NB4 (cell line): ENCODE measurements at places on chromosomes 11 and 22.

DNA sequence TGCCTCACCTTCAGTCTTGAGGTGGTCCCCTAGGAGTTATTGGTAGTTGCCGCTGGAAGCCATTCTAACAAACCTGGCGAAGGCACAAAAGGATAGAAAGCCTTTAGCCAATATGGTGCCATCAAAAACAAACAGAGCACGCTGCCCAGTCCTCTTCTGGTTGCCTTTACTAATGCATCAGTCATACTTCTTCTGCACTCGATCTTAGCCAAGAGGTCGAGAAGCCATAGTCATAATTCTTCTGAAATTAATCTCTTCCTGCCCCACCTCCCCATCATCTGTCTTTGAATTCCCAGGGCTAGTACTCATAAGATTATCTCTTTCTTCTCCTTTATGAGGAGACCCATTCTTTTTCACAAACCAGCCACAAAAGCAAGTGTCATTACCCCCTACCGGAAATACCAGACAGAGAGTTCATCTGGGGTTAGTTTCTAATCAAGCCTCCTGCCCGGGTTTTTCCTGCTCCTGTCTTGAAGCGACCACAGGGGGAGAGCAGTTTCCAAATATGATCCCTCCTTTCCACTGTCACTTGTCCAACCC is 21.4 kb upstream of the EHF start:
- DNase-seq: no peak

DNA sequence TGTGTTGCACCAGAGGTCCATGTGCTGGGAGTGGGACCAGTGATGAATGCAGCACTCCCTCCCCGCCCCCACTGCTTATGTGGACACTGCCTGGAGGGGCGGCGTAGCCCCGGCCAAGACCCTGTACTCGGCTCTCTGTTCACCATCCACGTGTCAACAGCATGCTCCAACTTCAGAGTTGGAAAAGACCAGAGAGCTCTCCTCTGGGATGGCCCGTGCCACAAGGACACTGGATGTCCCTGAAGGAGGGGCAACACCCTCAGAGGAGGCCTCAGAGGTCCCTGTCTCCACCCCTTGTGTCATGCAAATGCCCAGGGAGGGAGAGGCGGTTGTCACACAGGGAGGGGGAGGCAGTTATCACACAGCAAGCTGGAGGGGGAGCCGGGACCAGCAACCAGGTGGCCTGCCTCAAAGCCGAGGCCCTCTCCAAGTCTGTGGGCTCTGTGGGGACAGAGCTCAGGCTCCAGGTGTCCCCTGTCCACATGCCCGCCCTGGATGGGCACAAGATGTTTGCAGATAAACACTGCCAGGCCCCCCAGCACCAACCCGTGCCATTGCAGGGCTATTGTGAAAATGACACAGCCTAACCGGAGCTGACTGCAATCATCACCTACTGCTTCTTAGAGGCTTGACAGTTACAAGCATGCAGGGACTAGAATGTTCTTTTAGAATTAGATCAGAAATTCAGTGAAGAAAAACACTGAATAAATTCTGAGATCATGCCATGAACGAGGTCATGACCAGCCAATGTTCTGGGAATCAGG is 121.1 kb downstream of the PHF21B start:
- DNase-seq: no peak

GRCh38 chr11:2815762-2816496 is 69.6 kb downstream of the CDKN1C start:
- no peak for DNase-seq

- DNase-seq: peak; percentile 9
Observed at GRCh38 chr11:22169833-22170232, 23.1 kb upstream of the ANO5 start.

GRCh38 chr11:83709434-83709833 is 423.3 kb upstream of the CCDC90B start:
- DNase-seq: no peak

GRCh38 chr11:11454671-11455223 is 101.7 kb upstream of the CSNK2A3 start:
- no peak for DNase-seq

DNA sequence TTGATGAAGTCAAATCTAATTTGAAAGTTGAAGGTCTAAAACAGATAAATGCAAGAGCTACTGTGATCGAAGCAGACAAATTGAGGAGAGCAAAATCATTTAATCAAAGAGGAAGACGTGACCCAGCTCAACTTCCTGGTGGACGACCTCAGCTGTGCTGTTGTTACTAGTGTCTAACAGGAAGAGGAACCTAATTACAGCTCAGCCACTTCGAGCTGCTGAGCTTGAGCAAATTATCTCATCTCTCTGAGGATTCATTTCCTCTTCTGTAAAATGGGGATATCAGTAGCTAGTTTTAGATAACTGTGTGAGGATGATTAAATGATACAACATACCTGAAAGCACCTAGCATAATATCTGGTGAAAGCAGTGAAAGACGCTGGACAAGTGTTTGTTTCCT is 48.6 kb upstream of the OLFML1 start:
- DNase-seq: peak; percentile 74

GRCh38 chr11:73158356-73159051 is 16.4 kb upstream of the FCHSD2 start:
- DNase-seq: no peak

DNA sequence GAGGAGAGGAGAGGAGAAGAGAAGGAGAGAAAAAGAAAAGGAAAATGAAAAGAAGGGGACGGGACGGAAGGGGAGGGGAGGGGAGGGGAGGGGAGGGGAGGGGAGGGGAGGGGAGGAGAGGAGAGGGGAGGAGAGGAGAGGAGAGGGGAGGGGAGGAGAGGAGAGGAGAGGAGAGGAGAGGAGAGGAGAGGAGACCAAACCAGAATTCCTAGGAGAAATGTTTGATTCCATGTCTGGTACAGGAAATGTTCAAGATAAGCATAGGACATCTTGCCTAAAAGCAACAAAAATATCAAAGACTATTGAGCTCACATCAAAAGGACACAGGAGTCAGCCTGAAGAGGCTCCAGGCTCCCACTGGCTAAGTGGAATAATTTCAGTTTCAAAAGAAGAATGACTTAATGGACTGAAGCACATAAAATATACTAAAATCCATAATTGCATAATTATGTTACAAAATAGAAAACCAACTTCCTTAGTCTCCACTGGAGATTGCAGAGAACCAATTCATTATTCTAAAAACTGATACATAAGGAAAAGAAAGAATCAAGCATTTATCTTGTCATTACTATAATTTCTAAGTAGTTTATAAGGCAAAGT is 101.1 kb upstream of the APOA1 start:
- DNase-seq: peak; percentile 16

DNA sequence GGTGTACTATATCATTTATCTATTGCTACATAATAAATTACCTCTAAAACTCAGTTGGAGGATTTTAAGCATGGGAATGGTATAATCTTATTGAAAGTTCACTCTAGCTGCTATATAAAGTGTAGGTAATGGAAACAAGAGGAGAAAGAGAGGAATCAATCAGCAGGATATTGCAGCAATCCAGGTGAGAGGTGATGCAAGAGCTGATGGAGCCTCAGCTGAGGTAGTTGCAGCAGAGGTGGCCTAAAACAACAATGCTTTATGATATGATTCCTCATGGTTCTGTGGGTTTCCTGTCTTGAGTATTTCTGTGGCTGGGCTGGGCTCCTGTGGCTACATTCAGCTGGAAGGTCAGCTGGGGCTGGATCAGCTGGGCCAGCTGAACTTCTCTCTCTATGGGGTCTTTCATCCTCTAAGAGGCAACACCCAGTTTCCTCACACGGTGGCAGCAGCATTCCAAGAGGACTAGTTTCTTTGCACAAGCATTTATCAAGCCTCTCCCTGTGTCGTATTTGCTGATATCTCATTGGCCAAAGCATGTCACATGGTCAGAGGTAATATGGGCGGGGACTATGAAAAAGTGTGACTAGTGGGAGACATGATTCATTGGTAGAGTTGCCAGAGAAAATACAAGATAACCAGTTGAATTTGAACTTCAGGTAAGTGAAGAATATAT is 135.4 kb upstream of the LARGE1 start:
- DNase-seq: peak; percentile 71

DNA sequence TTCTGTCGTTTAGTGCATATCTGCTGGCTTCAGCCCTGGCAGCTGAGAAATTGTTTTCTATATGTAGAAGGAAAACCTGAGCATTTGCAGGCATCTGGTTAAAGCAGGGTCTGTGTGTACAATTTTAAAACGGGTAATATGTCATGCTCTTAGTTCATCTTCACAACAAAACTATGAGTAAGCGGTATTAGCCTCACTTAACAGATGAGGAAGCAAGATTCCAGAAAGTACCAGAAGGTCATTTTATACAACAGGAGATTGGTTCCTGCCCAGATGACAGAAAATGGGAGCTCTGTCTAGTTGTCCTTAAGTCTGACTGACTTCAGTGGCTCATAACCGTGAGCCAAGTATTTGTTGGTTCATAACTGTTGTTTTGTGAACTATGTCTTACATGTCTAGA is 1.1 kb downstream of the TIMM10B start:
- DNase-seq: no peak

- DNase-seq: no peak
Observed at GRCh38 chr22:24086310-24086709, 75.2 kb downstream of the CABIN1 start.

DNA sequence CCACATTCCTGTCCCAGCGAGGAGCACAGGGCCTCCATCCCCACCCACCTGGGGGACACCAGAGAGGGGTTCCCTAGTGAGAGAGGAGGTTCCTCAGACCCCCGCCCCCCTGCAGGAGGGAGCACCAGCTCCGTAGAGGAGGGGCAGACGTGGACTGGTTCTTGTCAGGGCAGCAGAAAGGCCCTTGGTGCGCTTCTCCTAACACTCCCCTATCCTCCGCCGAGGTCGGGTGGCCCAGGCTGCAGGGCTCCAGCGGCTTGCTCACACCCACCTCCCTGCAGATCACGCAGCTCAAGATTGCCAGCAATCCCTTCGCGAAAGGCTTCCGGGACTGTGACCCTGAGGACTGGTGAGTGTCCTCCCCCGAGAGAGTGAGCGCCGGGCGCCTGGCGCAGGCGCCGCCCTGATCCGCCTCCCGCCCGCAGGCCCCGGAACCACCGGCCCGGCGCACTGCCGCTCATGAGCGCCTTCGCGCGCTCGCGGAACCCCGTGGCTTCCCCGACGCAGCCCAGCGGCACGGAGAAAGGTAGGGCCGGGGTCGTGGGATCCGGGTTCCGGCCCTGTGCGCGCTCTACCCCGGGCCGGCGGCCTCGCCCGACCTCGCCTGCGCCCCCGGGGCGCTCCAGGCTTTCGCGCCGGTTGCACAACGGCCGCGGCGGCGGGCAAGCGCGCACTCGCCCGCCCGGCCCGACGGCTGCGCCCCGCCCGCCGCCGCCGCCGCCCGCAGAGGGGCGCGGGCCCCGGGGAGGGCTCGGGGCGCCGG is 5.1 kb downstream of the TBX1 start:
- peak; percentile 83 for DNase-seq

GRCh38 chr22:41092847-41093411 is 537 bp downstream of the EP300 start:
- DNase-seq: peak; percentile 66

DNA sequence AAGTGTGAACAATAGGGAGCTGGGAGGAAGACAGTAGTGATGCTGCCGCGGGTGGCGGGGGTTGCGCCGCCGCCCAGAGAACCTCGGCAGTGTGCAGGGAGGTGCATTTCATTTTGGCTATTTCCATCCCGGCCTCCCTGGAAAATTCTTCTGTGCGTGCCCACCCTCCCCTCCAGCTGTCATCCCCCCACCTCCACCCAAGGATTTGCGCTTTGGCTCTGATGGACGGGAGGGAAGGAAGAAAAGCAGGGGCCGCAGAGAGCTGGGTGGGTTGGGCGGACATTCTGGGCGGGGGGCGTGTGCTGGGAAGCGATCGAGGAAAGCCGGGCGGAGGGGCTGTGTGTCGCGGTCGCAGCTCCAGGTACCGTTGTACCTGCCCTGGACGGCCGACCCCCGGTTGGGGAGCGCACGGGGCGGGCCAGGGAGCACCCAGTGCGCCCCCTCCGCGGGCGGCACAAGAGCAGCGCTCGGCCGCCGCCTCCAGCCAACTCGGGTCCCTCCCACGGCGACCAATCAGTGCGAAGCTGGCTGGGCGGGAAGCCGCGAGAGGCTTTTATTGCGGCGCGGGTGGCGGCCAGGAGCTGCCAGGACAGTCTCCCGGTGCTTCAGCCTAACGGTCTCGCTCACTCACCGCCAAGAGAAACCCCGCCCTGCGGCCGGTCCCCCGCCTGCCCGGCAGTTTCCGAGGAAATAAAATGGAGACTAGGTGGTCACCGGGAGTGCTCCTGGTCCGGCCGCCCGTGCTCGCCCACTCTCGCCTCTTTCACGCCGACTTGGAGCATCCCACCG is 1.6 kb downstream of the NCAM1 start:
- DNase-seq: peak; percentile 80

DNA sequence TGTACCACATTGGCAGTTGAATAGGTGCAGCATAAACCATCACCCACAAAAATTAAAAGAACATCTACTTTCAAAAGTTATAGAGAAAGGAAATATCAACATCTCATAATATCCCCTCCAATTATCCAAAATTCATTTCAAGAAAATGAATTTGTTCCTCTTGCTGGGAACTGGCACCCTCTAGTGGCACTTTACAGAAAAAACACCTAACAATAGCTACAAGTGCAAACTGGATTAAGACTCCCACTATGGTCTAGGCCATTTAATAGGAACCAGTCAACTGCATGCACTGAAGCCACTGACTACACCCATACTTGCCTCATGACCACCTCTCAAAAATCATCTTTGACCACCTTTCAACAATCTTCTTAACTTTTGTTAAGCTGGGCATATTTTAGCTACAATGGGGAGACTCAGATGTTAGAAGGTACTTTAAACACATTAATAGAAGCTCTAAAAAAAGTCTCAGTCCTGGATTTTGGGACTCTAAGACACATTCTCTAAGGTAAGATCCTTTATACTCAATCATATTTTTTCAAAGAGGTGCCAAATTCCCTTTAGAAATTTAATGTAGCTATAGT is 17.3 kb downstream of the TRAF6 start:
- peak; percentile 70 for DNase-seq

DNA sequence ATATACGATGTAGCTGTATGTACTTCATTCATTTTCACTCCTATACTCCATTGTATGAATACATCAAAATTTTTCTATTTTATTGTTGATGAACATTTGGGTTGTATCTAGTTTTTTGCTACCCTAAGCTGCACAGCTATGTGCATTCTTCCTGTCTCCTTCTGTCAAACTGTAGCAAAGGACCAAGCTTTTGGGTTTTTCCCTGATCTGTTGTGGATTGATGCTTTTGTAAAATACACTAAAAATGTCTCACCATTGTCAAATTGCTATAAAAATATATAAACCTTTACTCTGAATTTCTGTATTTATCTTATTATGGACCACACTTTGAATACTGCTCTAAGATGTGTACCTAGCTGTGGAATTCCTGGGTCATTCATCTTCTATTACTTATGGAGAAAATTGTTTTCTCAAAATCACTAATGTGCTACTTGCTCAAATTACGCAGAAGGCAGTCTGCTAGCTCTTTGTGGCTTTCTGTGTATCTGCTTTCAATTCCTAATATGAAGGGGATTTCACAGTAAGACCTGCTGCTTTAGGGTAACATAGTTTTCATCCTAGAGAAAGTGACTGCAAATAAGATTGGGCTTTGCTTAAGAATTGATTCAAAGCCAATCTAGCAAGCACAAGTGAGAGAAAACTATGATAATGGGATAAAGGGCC is 123.4 kb downstream of the CYP2R1 start:
- DNase-seq: no peak
